NCI-H748 treated with DMSO at 0.1 percent for 48 hours (cell line): ENCODE measurements at places on chromosomes 12 and 14.
A peak's percentile ranks its signal among the peaks of the same experiment; 100 is the strongest.

- no peak for DNase-seq
Measured at GRCh38 chr12:101243074-101243473, 33.0 kb upstream of the SLC5A8 start.

DNA sequence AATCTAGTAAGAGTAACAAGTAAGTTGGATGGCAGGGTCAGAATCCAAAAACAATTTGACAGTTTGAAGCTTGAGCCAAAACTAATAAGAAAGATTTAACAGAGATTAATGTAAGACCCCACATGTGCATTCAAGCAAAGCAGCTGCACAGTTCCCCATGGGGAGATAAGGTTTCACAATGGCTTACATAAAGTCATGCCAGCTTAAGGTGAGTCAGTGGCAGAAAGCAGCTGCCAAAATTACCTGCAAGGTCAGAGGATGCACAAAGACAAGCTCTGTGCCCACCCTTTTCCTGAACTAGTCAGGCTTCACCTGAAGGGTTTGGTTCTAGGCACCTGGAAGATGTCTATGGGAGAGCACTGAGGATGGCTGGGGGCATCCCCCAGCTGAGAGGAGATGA lies 36.6 kb upstream of the KRT77 start:
- DNase-seq, result no peak

GRCh38 chr12:91608542-91608941 lies 425.9 kb upstream of the DCN start:
- DNase-seq, result no peak

GRCh38 chr14:96249029-96249428 lies 7.0 kb upstream of the BDKRB1 start:
- DNase-seq, result no peak

- no peak for DNase-seq
Measured at GRCh38 chr12:120710805-120711296, 593 bp downstream of the UNC119B start.

DNA sequence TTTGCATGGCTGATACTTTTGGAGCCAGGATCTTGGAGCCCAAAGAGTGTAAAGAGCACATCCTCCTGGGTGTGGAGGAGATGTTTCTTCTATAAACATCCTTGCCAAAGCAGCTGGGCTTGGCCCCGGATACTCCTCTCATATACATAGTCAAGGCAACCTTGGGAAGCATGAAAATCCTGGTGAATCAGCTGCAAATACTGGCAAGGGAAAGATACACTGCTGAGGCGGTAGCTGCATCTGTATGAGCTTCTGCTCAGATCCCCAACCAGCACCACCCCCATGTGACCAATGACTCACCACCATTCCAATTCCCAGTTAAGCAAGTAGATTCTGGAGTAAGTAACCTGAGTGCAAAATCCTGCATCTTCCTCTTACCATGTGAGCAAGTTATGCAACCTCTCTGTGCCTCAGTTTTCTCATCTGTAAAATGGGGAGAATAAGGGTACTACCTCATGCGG lies 567.4 kb downstream of the MED13L start:
- no peak for DNase-seq

- no peak for DNase-seq
Measured at GRCh38 chr12:111976291-111976690, 36.7 kb downstream of the TMEM116 start.

DNA sequence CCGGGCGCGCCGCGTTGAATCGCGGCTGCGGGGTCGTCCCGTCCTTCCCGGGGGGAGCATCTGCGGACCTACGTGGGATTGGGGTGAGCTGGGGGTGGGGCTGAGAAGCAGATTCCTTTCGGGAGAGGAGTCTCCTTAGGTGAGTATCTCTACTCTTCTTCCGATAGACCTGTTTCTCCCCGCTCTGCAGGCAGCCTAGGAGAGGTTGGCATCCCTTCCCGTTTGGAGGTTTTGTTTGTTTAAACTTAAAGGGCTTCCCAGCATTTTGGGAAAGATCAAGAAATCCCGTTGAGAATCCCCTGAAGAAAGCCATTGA lies 411 bp downstream of the TTLL5 start:
- peak; percentile 63 for DNase-seq

DNA sequence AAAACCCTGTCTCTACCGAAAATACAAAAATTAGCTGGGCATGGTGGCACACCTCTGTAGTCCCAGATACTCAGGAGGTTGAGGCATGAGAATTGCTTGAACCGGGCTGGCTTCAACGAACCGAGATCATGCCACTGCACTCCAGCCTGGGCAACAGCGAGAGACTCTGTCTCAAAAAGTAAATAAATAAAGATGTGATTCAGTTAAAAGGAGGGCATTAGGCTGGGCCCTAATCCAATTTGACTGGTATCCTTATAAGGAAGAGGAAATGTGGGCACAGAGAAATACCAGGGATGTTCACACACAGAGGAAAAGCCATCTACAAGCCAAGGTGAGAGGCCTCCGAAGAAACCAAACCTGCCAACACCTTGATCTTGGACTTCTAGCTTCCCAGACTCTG lies 10.1 kb upstream of the DCAF4 start:
- DNase-seq, result no peak

GRCh38 chr12:87413784-87414183 lies 615.4 kb downstream of the C12orf50 start:
- DNase-seq, result no peak

DNA sequence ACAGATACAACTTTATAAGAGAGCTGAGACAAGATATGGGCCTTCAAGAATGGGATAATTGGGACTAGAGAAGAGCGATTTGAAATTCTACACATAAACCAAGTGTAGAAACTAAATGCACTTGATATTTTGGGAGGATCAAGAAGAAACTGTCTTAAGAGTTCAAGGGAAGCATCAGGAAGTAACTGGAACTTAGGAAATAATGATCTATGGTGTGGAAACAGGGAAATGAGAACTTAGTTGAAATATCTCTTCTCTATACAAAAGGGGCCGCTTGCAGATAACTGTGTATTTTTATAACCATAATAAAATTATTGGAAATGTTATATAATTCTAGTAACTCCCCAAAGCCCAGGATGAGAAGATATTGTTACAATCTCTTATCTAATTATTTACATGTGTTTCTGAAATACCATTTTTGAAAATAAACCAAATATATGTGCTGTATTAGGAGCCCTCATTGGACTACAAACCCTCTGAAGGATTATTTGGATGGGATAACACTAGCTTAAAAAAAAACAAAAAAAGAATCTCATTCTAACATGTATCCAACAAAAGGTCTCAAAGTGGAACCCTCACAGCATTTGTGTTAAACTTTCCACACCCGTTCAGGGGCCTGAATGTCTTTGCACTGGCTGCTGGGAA lies 84.7 kb upstream of the FLRT2 start:
- DNase-seq, result no peak

DNA sequence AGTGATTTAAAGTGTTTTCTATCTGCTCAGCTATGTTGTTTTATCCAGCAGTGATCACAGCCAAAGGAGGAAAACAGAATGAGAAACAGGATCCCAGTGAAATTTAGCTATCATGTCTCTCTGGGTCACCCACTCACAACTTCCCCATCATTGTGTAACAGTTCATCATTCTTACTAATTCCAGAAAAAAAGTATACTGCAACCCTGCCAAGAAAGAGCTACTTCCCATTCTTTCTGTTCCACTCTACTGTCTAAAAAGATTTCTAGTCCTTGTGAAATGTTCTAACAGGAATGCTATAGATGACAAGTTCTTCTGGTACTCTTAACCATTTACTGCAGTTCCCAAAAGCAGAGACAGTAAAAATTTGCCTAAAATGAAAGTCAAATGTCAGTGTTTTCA lies 39.2 kb upstream of the CD163 start:
- DNase-seq, result no peak

- no peak for DNase-seq
Measured at GRCh38 chr12:24409868-24410267, 460.4 kb upstream of the SOX5 start.

GRCh38 chr14:75653563-75653962 lies 7.1 kb downstream of the ERG28 start:
- DNase-seq, result no peak

DNA sequence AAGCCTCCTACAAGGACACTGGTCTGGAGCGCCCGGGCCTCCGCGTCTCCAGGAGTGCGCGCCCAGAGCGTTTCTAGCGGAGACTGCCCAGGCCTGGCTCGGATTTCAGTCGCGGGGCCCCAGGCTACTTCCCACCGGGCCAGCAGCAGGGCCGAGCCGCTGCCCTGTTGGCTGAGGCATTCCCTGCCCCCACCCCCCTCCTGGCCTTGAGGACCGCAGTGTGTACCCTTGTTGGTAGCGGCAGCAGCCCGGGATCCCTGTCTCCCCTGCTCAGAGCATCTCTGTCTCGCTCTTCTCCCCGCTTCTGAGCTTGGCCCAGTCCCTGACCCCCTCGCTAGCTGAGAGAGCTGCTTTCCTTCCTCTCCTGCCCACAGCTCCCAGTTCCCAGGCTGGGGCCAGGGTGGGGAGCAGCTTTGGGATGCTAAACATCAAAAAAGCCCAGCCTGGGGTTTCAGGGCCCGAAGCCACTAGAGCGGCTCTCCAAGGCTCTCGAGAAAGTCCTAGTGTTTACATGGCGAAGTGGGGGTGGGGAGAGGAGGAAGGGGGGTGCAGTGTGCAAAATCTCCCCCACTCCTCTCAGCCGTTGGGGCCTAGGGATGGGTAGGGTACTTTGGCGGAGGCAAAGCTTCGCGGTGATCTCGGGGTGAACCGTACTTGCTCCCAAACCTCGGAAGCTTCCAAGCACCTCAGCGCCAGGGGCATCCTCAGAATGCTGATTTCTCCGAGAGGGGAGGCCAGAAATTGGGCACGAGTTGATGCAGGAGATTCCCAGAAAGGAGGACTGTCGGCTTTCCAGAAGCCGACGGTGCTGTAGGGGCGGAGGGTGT lies 6.4 kb downstream of the NKX2-1 start:
- no peak for DNase-seq

DNA sequence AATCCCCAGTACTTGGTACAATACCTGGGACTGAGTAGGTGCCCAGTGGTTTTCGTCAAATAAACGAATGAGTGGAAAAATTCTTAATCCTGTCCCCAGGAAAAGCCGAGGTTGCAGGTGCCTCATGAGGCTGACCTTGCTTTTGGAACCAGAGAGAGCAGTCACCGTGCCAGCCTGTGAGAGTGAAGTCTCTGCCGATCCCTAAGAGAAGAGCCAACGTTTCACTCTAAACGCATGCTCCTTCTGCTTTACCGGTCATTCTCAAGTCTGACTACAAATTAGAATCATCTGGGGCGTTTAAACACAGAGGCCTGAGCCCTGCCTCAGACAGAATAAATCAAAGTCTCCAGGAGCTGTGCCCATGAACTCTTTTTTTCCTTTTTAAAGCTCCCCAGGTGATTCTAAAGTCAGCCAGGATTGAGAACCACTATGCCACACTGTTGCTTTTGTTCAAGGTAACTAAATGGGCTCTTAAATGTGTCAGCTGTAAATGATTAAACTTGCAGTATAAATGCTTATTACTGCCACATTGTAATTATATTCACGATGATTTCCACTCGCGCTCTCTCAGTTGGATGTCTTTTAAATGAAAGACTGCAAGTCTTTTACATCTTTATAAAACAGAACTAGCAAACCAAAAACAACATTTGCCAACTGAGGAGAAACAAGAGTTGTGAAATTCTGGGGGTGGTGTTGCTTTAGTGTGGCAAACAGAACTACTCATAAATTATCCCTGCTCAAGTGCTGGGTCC lies 26.9 kb downstream of the TCP11L2 start:
- no peak for DNase-seq

DNA sequence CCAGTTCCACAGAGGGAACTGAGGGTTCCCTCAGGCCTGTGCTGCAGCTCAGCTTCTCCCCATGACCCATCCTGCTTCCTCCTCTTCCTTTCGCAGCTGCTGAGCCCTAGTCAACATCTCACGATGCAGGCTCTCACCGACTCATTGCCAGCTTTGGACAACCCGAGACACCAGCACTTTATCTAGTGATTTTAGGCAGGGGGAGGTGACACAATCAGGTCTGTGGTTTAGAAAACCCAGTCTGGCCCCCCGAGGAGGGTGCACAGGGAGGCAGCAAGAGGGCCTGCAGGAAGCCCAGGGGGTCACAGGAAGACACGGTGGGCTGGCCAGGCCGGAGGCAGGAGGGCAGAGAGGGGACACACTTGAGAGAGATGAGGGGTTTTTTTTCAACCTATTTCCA lies 35.4 kb downstream of the DIO3 start:
- DNase-seq, result no peak

- DNase-seq, result no peak
Measured at GRCh38 chr12:128165387-128165786, 101.6 kb upstream of the TMEM132C start.

DNA sequence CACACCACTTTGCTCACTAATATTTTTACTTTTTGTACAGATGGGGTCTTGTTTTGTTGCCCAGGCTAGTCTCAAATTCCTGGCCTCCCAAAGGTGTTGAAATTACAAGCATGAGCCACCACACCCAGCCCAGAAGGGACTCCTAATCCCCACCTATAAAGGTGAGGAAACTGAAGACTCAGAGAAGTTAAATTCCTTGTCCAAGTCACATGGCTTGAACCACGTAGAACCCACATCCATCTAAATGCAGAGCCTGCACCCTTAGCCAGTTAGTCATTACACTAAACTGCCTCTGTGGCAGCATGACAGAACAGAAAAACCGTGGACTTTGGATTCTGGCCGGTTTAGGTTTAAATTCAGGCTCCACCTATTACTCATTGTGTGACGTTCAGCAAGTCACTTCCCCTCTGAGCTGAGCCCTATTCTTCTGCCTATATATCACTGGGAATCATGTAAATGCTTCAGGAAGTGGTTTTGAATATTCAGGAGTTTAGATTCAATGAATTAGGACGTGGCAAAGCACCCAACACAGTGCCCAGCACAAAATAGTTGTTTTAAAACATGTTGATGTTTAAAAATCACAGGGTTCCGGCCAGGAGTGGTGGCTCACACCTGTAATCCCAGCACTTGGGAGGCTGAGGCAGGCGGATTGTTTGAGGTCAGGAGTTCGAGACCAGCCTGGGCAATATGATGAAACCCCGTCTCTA lies 3.0 kb upstream of the CORO1C start:
- DNase-seq, result no peak

- no peak for DNase-seq
Measured at GRCh38 chr14:31828946-31829868, 247.9 kb upstream of the ARHGAP5 start.

- DNase-seq, result no peak
Measured at GRCh38 chr12:126198966-126199692, 1133.9 kb downstream of the AACS start.

DNA sequence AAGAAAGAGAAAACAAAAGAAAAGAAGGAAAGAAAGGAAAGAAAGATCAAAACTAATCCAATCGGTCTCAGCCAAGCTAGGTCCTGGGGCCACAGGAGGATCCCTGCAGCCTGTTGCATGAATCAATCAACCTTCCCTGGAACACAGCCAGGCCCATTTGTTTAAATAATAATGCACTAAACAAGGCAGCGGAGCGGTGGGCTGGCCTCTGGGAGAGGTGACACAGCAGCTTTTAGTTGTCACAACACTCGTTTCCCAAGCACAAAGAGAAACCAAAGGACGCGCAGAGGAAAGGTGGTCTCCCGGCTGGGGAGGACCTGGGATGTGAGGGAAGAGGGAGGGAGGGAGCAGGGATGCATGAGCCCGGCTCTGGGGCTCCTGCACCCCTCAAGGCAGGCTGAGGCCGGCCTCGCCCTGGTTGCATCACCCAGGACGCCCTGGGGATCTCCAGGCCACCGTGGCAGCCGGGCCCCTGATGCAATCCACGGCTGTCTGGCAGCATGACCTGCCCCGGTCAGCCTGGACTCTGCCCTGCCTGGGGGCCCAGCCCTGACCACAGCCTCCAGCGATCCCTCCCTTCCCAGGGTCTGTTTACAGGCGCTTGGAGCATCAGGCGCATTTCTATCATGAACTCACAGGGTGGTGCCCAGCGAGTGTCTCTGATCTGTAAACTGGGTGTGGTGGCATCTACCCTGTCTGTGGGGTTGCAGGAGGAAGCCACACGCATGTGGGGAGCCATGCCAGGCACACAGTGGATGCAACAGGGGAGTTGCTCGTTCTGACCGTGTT lies 32.5 kb downstream of the MMP17 start:
- peak; percentile 64 for DNase-seq

- DNase-seq, result no peak
Measured at GRCh38 chr12:95328708-95329107, 111.1 kb downstream of the VEZT start.
